ENCODE measurements at places on chromosomes 6 and 20. TPM values are rescaled to one million over a fixed set of nuclear protein-coding genes. Genes with fewer than 3 reads are reported as not detected.

Gene OR14J1
- 0.18 TPM for total RNA-seq

Gene TSHZ2
- 41.6 TPM for total RNA-seq

Gene SMOC2
- total RNA-seq = not detected

Gene IL20RA
- 0.09 TPM for total RNA-seq

Gene SCUBE3
- total RNA-seq = 4.3 TPM

Gene WFDC10A
- not detected for total RNA-seq

Gene CRISP3
- 0.13 TPM for total RNA-seq

Gene RNF144B
- 0.63 TPM for total RNA-seq

Gene CGAS
- 0.76 TPM for total RNA-seq

Gene ZSCAN16
- total RNA-seq = 13.5 TPM

Gene C4B
- total RNA-seq = 28.0 TPM

Gene TREML2
- total RNA-seq = 0.47 TPM

Gene SLCO4A1
- 1.7 TPM for total RNA-seq

Gene GLP1R
- total RNA-seq = 0.15 TPM

Gene DNAAF9
- total RNA-seq = 7.1 TPM

Gene ZNF292
- 44.8 TPM for total RNA-seq

DNA sequence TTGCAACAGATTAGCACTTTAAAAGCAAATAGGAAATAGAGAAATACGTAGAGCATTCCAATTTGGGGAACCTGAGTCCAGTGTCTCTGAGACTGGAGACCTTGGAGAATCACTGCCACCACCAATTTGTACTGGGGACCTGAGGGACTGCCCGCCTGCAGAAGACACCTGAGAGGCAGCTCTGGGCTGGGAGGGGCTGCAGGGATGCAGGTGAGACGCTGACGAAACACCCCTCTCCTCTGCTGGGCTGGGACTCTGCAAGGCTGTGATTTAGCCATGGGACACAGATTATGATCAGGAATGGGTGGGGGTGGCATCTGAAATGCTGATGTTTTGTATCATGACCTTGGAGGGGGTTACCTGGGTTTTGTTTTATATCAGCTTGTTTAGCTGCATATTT is 7.0 kb upstream of the APMAP start:
- ATAC-seq = no peak

DNA sequence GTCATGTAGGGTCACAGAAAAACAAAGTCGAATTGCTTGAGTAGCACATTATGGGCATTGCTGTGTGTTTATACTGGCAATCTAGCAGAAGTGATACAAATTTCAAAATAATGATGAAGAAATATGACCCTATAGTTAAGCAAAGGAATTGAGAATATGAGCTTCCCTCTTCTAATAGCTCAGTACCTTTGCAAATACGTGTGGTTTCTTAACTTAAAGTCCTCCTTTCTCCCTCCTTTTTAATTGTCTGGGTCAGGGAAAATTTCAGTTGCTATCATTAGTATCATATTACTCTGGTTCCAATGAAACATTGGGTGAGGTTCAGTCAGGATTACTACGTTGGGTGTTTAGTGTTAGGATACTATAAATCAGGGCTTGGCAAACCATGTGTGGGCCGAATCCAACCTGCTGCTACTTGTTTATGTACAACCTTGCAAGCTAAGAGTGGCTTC is 166.8 kb upstream of the CARMIL1 start:
- ATAC-seq = no peak

DNA sequence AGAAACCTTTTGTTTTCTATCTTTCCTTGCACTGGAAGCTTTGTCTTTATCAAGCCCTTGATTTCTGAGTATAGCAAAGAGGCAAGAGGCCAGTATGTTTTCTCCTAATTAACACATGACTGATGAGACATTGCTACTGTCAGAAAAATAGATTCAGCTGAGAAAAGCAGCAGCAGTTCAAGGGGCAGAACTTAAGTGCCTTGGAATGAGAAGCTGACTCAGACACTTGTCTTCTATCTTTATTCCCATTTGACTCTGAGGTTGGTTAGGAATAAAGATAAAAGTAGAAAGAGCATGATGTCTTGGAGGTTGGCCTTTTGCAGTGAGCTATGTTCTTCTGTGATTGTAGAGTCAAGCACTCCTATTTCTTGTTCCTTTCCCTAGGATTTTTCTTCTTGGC is 79.1 kb upstream of the MAN1A1 start:
- ATAC-seq = peak; percentile 87

DNA sequence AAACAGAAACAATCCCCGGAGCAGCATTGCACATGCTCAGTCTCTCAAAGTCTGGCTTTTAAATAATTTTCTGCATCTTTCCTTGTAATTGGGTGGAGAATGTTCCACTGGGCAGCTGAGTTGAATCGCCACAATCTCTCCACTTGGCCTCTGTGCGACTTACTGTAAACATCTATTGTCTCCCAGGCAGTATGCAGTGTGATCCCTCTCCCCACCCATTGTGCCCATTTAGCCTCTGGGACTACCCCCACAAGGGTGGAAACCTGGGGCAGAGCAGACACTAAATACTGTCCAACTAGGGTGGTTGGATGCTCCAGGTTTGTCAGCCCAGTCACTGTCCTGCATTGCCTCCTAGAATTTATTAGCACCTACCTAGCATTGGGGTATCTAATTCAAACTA is 96.2 kb downstream of the JARID2 start:
- no peak for ATAC-seq

- no peak for ATAC-seq
Observed at GRCh38 chr6:11485271-11485670, 52.3 kb upstream of the TMEM170B start.

- peak; percentile 3 for ATAC-seq
Observed at GRCh38 chr6:43774776-43775534, 4.9 kb downstream of the VEGFA start.

GRCh38 chr6:131173680-131174079 is 38.4 kb downstream of the AKAP7 start:
- no peak for ATAC-seq

DNA sequence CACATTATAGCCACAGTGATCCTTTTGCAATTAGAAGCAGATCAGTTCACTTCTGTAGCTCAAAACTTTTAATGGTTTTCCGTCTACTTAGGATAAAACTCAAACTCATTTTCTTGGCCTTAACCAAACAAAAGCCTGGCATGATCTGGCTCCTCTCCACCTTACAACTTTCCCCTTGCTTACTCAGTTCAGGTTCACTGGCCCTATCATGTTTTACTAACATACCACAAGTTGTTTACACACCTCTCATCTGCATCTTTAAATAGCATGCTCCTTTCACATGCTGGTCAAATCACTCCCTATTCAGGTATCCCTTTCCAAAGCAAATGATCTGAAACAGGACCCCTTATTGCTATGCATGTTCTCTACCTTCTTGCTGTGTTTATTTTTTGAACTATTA is 191.4 kb upstream of the FAM83B start:
- ATAC-seq = no peak

- no peak for ATAC-seq
Observed at GRCh38 chr20:10741060-10741459, 67.3 kb upstream of the JAG1 start.

DNA sequence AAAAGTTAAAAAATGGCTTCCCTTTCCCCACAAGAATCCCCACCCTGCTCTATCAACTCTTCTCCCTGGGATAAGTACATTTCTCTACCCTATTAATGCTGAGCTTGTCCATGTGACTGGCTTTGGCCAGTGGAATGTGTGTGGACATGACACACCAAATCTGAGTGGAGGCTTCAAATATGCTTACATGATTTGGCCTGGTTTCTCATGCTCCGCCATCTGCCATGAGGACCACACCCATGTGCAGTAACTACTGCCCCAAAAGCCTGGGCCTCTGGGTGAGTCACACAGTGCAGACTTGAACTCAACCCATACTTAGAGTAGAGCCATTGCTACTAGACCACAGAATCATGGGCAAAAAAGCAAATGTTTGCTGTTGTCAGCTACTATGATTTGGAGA is 65.4 kb downstream of the PRND start:
- ATAC-seq = peak; percentile 98

GRCh38 chr6:110341663-110342596 is 16.2 kb downstream of the METTL24 start:
- no peak for ATAC-seq

- ATAC-seq = no peak
Observed at GRCh38 chr6:141610741-141611140, 522.0 kb upstream of the GJE1 start.

- ATAC-seq = no peak
Observed at GRCh38 chr6:149806127-149806526, 56.6 kb downstream of the PCMT1 start.

GRCh38 chr20:63159826-63160640 is 55.9 kb downstream of the YTHDF1 start:
- ATAC-seq = no peak

DNA sequence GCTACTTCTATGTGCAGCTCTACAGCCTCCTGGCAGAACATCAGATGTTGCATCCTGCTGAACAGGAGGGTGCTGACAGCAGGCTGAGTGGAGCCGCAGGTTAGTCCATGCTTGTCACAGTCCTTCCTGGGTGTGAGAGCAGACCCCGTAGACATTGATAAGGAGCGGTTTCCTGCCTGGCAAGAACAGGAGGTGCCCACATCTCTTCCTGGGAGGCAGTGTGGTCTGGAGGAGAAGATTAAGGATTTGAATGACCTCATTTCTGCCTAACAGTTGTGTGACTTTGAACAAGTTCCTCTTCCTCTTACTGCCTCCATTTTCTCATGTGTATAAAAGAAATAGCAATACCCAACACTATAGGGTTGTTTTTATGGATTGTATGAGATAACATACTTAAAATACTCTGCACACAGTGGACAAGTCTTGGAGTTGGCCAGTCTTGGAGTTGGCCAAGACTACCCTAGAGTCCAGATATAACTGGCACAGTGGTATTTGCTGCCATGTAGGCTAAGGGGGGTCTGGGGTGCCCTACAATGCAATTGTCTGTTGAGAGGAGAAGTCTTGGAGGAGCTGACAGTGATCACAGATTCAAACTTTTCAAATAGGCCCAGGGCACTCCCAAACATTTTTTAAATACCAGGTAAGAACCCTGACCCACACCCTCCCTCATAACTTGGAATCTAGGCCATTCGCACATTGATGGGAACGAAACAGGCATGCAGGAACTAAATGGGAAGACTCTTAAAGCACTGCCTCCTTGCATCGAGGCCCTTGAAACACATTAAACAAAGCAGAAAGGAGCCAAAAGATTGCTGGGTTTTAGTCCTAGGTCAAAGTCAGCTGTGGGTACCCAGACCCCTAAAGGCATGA is 32.6 kb upstream of the TBC1D7 start:
- no peak for ATAC-seq

- ATAC-seq = no peak
Observed at GRCh38 chr20:48202334-48203113, 417.2 kb upstream of the SULF2 start.

GRCh38 chr6:33466075-33466735 is 11.8 kb downstream of the ZBTB9 start:
- peak; percentile 81 for ATAC-seq

DNA sequence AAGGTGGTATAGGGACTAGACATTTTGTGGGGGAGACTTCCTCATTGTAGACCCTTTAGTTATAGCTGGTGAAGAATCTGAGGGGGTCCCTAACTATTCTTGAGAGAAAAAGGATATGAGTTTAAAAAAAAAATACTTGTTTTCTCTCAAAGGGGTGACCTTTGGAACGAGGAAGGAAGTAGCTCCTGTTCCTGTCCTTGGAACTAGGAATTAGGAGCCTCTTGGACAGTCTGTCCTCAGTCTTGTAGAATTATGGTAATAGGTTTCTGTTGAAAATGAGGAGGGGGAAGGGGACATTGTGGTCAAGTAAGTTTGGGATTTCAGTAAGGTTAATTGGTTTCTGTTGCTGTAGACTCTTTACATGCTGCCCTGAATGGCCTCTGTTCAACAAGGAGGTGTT is 56.5 kb downstream of the PLEKHG1 start:
- no peak for ATAC-seq

- ATAC-seq = peak; percentile 64
Observed at GRCh38 chr6:79797912-79798311, 149.4 kb downstream of the ELOVL4 start.

- no peak for ATAC-seq
Observed at GRCh38 chr6:151380848-151381205, 10.5 kb downstream of the ZBTB2 start.

- no peak for ATAC-seq
Observed at GRCh38 chr6:87378947-87379346, 28.8 kb upstream of the CFAP206 start.

GRCh38 chr6:21710908-21711627 is 117.5 kb downstream of the SOX4 start:
- ATAC-seq = peak; percentile 25

- no peak for ATAC-seq
Observed at GRCh38 chr6:156359912-156360311, 417.3 kb upstream of the ARID1B start.

DNA sequence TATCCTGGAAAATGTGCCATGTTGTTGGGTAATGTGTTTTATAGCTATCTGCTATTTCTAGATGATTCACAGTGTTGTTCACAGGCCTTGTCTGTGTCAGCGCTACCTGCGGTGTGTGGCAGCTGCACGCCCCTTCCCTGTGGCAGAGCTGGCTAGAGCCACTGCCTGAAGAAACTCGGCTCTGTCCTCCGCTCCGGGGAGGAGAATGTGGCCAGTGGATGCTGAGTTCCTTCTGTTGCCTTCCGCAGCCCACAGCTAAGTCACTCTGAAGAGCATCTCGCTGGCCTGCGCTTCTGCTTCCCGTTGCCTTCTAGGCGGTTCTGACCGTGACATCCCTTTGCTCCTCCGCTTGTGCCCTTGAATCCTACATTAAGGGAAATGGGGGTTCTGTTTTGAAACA is 135.1 kb downstream of the PLG start:
- no peak for ATAC-seq

DNA sequence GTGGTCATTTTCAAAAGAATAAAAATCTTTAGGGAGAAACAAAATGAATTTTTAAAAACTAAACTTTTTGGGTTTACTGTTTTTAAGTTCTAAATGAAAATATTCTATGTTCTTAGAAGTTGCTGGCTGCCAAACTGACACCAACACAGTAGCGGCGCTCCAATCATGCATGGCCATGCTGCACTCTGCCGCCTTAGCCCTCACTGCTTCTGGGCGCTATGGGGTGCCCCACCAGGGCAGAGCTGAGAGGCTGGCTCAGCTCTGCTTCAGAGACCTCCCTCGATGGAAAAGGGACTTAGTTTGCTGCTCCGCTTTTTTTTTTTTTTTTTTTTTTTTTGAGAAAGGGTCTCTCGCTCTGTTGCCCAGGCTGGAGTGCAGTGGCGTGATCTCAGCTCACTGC is 20.9 kb downstream of the EZR start:
- no peak for ATAC-seq

DNA sequence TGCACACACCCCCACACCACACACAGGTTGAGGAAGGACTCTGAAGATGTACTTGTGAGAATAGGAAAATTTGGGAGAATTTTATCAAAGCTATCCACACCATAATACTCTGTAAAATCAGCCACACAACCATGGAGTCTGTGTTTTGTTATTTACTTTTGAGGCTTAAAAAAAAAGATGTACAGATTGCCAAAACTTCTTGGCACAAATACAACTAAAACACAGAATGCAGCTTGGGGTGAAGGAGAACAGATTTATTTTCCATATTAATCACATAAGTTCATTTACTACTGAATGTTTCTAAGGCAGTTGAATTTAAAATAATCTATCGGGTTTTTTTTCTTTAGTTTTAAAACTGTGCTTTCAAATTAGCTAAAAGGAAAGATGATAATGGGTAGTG is 32.8 kb upstream of the KCNQ5 start:
- ATAC-seq = no peak
